Type B pancreatic cell (in vitro differentiated cells): ENCODE measurements at places on chromosomes 5 and 9.

DNA sequence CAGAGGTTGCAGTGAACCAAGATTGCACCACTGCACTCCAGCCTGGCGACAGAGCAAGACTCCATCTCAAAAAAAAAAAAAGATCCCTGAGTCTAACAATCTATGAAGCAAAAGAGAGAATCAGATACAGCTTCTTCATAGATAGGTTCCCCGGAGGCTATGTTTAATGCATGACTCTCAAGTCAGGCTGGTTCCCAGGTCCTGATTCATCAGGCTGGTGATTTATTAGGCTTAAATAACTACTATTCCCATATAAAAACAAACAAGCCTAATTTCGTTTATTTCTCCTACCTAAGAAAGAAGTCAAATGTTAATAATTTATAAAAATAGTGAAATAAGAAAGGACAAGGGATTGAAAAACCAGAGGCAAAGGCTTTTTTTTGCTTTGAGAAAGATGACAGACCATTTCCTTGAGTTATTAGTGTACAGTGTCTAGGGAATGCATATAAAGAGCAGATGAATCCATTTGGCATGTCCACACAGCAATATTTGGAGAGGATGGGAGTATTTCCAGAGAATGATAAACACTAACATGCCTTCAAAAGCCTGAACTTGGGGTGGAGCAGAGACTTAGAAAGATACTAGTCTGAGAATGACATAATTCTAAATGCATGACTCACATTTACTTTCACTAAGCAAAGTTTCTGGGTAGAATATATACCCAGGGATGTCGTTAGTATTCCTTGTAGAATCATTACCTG, 115.3 kb downstream of the NREP start:
- H3K4me1 ChIP-seq: no peaks in the 10 kb centered on the region
- H3K27ac ChIP-seq: no peak overlapping the region
- no peak overlapping the region for H3K4me3 ChIP-seq
- H3K27me3 ChIP-seq: peaks cover 6% of the 10 kb centered on the region

GRCh38 chr5:124660229-124661093, 86.0 kb downstream of the ZNF608 start:
- H3K4me1 ChIP-seq: peaks cover 65% of the 10 kb centered on the region
- H3K27ac ChIP-seq: peak overlapping the region; percentile 88
- DNase-seq: no peak
- H3K27me3 ChIP-seq: no peaks in the 10 kb centered on the region

GRCh38 chr5:59174248-59174844, 591.5 kb downstream of the RAB3C start:
- peaks cover 15% of the 10 kb centered on the region for H3K36me3 ChIP-seq
- H3K4me3 ChIP-seq: no peak overlapping the region
- H3K27ac ChIP-seq: no peak overlapping the region
- H3K27me3 ChIP-seq: no peaks in the 10 kb centered on the region
- no peak for DNase-seq

DNA sequence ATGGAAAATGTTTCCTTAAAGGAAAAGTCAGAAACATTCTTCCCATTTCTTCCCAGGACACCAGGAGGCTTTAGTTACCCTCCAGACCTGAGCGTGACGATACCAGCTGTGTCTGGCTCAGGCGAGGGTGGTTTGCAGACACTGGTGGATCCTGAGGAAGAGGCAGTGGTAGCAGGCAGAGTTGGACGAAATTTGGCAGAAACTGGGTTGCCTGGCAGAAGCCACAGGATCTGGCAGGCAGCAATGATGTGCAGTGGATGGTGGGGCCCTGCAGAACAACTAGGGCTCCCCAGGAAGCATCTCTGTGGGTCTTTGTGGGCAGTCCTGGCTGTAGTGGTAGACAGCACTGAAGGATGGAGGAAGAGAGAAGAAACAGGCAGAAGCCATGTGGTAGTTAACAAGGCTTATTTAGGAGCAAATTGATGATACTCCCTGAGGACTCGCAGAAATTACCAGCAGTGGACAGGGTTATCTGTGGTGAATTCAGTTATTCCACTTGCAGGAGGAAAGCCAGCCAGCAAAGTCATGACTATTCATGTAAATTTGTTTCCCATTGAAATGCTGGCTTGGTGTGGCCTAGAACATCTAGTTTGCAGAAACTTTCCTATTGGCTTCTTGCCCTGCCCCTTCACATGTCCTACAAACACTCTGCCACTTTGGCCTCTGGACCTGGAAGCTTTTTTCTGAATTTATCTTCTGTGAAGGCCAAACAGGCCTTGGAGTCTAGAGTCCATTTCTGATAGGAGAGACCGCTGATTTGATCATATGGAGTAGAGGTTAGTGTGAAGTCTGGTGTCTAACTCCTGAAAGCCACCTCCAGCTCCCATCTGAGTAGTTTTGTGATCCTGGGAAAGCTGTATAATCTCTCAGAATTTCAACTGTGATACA, 212.0 kb downstream of the DMRT2 start:
- H3K27me3 ChIP-seq: no peaks in the 10 kb centered on the region
- no peaks in the 10 kb centered on the region for H3K36me3 ChIP-seq
- no peak for DNase-seq
- no peak overlapping the region for H3K4me3 ChIP-seq
- H3K4me1 ChIP-seq: no peaks in the 10 kb centered on the region

GRCh38 chr5:177605667-177606066, 5.7 kb downstream of the B4GALT7 start:
- peaks cover 18% of the 10 kb centered on the region for H3K4me1 ChIP-seq
- no peak overlapping the region for H3K27ac ChIP-seq
- DNase-seq: peak; percentile 57
- H3K36me3 ChIP-seq: peaks cover 9% of the 10 kb centered on the region
- H3K27me3 ChIP-seq: no peaks in the 10 kb centered on the region

- peaks cover 3% of the 10 kb centered on the region for H3K4me1 ChIP-seq
- no peak for DNase-seq
- H3K36me3 ChIP-seq: no peaks in the 10 kb centered on the region
- no peak overlapping the region for H3K4me3 ChIP-seq
- peaks cover 4% of the 10 kb centered on the region for H3K27me3 ChIP-seq
Measured at GRCh38 chr5:150117945-150118560, 31.7 kb upstream of the CSF1R start.

DNA sequence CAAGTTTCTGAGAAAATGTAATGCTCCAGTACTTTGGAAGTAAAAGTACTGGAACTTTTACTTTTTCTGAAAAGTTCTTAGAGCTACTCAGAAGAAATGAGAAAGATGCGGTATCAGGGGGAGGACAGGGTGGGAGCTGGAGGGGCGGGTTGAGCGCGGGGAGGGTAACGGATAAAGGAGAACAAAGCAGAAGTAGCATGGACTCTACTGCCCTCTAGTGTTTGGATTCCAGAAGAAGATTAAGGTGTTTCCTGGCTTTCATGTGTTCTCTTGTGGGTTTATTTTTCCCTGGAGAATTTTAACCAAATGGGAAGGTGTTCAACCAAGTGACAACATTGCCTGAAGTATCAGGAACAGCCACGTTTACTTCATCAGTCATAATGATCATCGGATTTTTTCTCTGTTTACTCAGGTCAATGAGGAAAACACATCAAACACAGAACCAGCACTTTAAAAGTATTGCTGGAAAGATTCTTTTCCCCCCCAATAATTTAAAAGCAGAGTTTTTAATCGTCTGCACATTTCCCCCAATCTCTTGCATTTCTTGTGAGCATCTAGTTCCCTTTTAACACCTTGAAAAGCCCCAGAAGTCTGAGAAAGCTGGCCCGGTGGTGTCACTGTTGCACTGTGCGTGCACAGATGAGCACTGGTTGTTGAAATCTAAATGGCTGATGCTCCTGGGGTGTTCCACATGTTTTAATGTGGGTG, 190.6 kb downstream of the MPDZ start:
- H3K4me3 ChIP-seq: no peak overlapping the region
- no peaks in the 10 kb centered on the region for H3K36me3 ChIP-seq
- DNase-seq: no peak
- no peaks in the 10 kb centered on the region for H3K27me3 ChIP-seq
- H3K4me1 ChIP-seq: peaks cover 18% of the 10 kb centered on the region

DNA sequence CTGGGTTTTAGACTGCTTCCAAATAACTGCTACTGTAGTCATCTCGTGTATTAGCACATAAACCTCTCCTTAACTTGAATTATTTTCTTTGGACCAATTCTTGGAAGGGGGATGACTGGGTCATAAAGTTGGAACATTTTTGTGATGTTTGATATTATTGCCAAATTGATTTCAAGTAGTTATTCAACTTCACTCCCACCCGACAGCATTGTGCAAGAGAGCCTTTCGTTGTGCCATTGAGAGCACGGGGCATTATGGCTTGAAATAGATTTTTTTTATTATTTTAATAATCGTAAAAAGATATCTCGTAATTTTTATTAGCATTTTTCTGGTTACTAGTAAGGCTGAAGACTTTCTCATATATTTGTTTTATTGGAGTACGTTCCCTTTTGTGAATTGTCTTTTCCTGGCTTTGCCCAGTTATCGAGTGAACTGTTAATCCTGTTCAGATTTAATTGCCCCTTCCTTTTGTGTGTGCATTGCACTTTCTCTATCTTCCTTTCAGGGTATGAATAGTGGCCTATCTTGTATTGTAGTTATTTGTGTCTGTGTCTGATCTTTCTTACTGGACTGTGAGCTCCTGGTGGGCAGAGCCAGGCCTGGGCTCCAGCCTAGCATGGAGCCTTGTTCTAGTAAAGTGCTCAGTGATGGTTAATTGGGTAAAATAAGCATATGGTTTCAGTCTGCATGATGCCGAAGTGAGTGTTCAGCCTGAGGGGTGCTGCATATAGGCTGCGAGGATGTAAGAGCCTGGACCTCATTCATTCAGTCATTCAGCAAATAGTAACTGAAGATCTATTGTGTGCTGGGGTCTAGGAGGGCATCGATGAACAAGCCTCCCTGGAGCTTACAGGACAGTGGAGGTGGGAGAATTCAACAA, 93.5 kb upstream of the SHB start:
- no peaks in the 10 kb centered on the region for H3K4me1 ChIP-seq
- H3K4me3 ChIP-seq: no peak overlapping the region
- DNase-seq: no peak
- no peaks in the 10 kb centered on the region for H3K27me3 ChIP-seq
- H3K36me3 ChIP-seq: no peaks in the 10 kb centered on the region
- H3K27ac ChIP-seq: no peak overlapping the region

DNA sequence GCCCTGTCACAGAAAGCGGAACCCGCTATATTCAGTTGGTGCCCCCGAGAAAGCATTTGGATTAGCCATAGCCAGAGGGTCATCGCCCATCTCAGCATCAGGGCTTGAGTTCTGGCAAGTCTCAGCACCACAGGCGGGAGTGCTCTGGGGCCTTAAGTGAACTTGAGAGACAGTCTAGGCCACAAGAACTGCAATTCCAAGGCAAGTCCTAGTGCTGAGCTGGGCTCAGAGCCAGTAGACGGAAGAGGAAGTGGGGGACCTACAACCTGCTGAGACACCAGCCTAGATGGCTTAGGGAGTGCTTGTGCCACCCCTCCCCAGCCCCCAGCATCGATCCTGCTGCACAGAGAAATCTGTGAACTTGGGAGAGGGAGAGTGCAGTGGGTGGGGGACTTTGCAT, 594.9 kb downstream of the CCDC171 start:
- DNase-seq: no peak
- peaks cover 4% of the 10 kb centered on the region for H3K27me3 ChIP-seq
- H3K4me3 ChIP-seq: no peak overlapping the region
- H3K36me3 ChIP-seq: no peaks in the 10 kb centered on the region
- no peak overlapping the region for H3K27ac ChIP-seq

DNA sequence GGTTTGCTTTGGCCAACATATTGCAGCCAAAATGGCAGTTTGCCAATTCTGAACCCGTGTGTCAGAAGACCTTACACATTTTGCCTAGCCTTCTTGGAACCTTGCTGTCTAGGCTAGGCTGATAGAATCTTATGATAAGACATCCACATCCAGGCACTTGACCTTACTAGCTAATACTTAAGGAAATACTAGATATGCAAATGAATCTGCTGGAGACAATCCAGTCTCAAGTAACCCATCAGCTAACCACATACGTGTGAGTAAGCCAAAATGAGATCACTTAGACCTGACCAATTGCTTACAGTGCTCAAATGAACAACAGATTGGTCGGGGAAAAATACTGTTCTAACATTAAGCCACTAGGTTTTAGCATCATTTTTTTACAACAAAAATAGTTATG, 1504.6 kb upstream of the CDH9 start:
- H3K27me3 ChIP-seq: no peaks in the 10 kb centered on the region
- no peak overlapping the region for H3K4me3 ChIP-seq
- peaks cover 7% of the 10 kb centered on the region for H3K4me1 ChIP-seq
- no peak overlapping the region for H3K27ac ChIP-seq

- H3K36me3 ChIP-seq: no peaks in the 10 kb centered on the region
- no peak for DNase-seq
Measured at GRCh38 chr5:34042321-34042720, 692 bp downstream of the C1QTNF3 start.

DNA sequence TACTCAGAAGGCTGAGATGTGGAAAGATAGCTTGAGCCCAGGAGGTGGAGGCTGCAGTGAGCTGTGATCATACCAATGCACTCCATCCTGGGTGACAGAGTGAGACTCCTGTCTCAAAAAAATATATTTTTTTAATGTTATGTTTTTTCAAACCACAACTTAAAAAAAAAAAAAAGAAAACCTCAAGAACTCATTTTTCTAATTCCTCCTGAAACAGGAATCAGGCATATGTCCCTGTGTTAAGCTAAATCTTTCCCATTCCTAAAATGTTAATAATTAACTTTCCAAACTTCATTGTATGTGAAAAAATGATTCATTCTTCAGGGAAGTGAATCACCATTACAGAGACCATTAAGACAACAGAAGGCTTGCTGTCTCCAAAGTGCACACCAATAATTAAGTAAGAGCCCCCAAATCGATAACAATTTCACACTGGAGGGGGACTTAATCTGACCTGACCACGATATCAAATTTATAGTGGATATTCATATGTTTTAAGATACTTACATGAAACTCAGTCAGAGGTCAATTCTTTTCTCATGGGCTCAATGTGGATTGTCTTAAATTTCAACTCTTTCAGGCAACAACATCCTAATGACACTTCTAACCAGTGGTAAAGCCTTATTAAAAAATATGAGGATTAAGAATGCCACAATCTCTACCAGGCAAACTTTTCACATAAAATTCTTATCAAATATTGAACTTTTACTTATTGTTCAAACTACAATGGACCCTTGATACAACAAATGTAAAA, 5.2 kb downstream of the CEMIP2 start:
- no peaks in the 10 kb centered on the region for H3K36me3 ChIP-seq
- H3K4me3 ChIP-seq: peak overlapping the region; percentile 80
- H3K27me3 ChIP-seq: no peaks in the 10 kb centered on the region
- H3K4me1 ChIP-seq: peaks cover 66% of the 10 kb centered on the region
- peak overlapping the region; percentile 62 for H3K27ac ChIP-seq
- no peak for DNase-seq
